Right lung (tissue), 10 donors: ENCODE measurements at places on chromosomes 3 and 15.

GRCh38 chr15:60518511-60518910, 39.6 kb upstream of the ICE2 start:
- DNase-seq = no peak

GRCh38 chr3:101453961-101454360, 59.1 kb downstream of the SENP7 start:
- no peak for DNase-seq

- DNase-seq = no peak
Observed at GRCh38 chr3:157077565-157077991, 82.4 kb downstream of the CCNL1 start.

DNA sequence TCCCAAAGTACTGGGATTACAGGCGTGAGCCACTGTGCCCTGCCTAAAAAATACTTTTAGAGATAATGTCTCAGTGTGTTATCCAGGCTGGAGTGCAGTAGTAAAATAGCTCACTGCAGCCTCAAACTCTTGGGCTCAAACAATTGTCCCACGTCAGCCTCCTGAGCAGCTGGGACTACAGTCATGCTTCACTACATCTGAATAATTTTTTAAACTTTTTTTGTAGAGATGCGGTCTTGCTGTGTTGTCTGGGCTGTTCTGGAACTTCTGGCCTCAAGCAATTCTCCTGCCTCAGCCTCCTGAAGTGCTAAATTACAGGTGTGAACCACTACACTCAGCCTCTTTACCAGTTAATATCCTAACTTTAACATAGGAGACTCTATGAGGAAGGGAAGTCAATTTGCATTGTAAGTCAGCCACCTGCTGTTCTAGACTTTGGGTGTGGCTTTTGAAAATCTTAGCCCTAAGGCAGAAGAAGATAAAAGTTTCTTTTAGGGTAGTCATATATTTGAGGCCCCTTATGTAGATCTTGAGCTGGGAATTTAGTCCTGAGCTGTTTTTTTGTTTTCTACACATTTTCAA, 78.2 kb upstream of the RASGRP1 start:
- DNase-seq = no peak

DNA sequence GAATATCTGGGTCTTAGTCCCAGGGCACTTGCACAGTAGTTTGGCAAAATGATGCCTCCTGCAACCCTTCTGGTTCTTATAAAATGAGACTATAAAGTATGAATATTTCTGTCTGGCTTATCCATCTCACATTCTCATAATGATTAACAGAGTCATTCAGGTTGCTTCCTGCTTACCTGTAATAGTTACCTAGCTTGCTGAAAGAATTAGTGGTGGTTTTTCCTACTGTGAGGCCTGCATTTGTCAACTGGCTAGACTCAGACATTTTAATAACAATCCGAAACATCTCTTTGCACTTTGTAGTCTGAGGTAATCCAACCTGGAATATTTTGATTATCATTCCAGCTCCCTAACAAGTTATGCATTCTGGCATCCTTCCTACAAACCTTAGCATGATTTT, 75.6 kb upstream of the POU1F1 start:
- DNase-seq = no peak

GRCh38 chr15:72183781-72184164, 13.8 kb downstream of the GRAMD2A start:
- DNase-seq = no peak

DNA sequence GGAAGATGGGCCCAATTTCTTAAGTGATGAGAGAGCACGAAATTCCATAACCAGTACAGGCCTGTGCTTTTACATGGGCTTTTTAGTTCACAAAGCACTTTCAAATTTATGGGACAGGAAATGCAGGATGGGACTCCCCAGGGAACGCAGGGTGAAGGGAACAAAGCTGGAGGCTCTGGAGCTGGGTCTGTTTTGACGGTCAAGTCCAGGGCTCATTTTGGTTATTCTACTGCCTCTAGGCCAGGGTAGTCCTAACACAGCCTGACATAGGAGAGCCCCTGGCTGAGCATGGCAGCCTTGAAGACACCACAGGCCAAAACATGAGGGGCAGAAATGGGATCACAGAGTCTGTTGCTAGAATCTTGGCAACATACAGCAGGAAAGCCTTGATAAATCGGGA, 33.5 kb downstream of the HCLS1 start:
- no peak for DNase-seq

DNA sequence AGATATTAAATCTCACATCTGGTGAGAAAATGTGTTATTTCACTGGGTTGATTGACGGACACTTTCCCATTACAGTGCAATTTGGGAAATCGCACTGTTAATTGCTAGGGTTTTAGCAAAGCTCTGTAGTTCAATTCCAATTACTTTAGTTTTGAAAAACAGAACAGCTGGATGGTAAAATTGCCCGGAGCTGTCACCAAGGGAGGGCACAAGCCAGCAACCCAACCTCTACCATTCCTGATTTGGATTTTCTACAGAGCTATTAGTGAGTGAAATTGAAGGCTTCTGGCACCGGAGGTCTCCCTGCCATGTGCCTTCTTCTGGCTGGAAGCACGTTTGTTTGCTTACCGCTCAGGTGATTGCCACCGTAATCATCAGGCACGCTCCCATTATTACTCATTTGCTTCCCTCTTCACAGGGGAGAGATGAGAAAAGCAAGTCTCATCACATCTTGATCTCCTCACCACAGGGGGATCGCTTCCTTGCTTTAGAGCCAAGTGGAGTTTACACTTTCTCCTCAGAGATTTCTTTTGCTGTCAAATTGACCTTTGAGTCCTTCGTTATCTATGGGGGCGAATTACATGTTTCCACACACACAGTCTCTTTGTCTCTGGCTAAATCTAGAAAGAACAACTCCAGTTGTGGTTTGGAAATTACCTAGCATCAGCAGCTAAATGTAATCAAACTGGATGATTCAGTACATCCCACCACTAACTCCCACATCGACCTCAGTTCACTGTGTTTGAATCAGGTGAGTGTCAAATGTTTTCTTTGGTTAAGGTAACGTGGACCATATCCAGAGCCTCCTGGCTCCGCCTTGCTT, 421.7 kb upstream of the GOLIM4 start:
- DNase-seq = no peak
